ENCODE measurements at places on chromosomes 1 and 21. TPM values are rescaled to one million over a fixed set of nuclear protein-coding genes. Genes with fewer than 3 reads are reported as not detected.

The SOX13 gene
- 3.9 TPM for total RNA-seq

The FCGR3B gene
- total RNA-seq = not detected

The HSD11B1 gene
- total RNA-seq = not detected

The CACNA1S gene
- total RNA-seq = not detected

The GJA4 gene
- total RNA-seq = not detected

The TLR5 gene
- total RNA-seq = 1.8 TPM
